ENCODE measurements at places on chromosomes 12 and 14.

DNA sequence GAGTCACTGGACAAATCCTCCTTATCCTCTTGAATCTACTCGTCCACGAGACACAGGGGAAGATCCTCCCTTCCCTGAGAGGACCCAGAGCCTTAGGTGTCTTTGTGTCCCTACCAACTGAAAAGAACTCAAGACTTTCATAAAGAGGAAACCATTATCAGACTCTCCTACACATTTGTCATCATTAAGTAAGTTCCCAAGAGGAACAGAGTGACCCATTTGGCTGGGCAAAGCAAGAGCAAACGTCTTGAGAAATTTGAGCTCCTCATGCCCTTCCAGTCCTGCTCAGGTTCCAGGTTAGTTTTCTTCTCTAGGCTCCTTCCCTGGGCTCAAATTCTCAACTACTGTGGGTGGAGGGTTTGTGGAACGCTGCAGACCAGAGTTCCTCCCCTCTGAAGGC, 5.7 kb downstream of the MLF2 start:
- peaks cover 41% of the 10 kb centered on the region for H3K4me1 ChIP-seq
- H3K27me3 ChIP-seq: no peaks in the 10 kb centered on the region
- H3K36me3 ChIP-seq: peaks cover 58% of the 10 kb centered on the region

DNA sequence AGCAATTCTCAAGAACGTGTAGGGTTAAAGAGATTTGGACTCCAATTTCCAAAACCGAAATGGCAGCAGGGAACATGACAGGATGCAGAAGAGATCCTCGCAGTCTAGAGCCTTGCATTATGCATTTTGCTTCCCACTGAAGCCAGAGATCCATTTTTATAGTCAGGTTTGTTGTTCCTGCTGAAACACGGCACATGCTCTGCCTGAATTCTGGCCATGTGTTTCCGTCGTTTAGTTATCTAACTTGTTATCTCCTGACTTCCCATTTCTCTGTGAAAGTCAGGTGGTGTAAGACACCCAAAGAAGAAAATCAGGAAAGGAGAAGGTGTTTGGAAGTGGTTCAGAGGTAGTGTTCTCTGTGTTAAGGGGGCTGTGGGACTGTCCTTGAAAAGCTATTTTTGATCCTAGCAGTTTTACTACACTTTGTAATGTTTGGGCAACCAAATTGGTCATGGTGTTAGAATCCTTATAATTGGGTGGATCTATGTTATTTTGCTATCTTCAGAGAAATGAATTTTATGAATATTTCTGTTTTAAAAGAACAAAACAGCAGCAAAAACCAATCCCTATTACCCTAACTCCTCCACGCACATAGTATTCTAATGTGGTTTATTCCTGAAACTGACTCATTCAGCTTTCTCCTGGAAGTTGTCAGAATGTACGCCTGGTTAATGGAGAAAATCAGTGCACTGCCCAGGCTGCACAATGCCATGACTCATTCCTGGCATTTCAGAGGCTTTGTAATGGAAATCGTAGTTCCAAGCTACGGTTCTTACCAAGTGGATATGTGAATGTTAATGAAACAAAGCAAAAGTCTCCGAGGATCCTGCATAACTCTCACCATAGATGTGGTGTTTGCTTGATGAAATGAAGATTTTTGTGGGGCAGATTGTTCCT, 110.1 kb downstream of the SAMD4A start:
- peaks cover 36% of the 10 kb centered on the region for H3K4me1 ChIP-seq
- no peak for DNase-seq
- H3K36me3 ChIP-seq: peaks cover 3% of the 10 kb centered on the region
- peak overlapping the region; percentile 92 for H3K27ac ChIP-seq
- peak overlapping the region; percentile 34 for H3K4me3 ChIP-seq

- no peaks in the 10 kb centered on the region for H3K36me3 ChIP-seq
- H3K4me1 ChIP-seq: no peaks in the 10 kb centered on the region
- no peak overlapping the region for H3K27ac ChIP-seq
- DNase-seq: no peak
- no peaks in the 10 kb centered on the region for H3K27me3 ChIP-seq
- no peak overlapping the region for H3K4me3 ChIP-seq
Observed at GRCh38 chr14:25111061-25111601, 61.2 kb upstream of the STXBP6 start.

GRCh38 chr12:78236264-78236663, 405.6 kb downstream of the NAV3 start:
- no peak overlapping the region for H3K4me3 ChIP-seq
- no peak overlapping the region for H3K27ac ChIP-seq
- no peaks in the 10 kb centered on the region for H3K4me1 ChIP-seq

DNA sequence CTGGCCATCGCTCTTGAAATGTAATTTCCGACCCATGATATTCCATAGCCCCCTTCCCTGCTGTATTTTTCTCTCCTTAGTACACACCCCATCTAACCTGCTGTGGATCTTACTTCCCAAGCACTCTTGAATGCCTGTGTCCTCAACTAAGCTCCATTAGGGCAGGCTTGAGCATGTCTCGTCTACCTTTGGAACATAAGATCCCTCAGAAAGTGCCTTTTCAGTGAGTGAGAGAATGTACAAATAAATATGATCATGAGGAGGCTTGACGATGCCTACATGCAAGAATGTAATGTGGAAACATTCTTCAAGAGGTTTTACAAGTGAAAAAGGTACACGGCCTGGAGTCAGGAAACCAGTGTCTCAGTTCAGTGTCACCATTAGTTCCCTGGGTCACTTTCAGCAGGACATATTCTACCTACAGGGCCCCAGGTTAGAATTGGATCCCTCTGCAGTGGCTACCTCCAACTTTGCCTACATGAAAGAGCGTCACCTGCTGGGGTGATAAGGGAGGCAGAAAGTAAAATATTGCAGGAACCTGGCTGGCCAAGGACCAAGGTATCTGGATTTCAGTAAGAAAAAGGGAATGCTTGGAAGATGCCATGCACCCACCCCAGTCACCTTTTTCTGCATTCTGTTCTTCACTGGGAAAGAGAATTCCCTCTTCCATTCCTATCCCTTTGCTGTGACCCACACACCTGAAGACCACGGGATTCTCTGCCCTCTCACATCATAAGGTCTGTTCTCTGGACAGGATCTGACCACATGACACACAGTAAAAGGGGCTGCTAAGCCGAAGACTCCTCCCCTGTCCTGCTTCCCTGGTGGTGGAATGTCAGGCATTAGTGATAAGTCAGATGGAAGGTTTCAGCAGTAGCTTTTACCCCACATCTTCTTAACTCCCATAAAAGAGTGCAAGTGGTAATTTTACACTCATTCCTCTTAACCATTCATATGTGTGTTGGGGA, 24.6 kb upstream of the SERPINA1 start:
- peaks cover 12% of the 10 kb centered on the region for H3K4me1 ChIP-seq
- DNase-seq: no peak
- H3K27me3 ChIP-seq: no peaks in the 10 kb centered on the region
- H3K27ac ChIP-seq: no peak overlapping the region

GRCh38 chr12:14995583-14996425, 23.0 kb downstream of the PDE6H start:
- H3K4me3 ChIP-seq: no peak overlapping the region
- H3K4me1 ChIP-seq: no peaks in the 10 kb centered on the region
- no peaks in the 10 kb centered on the region for H3K36me3 ChIP-seq
- peak; percentile 23 for DNase-seq
- H3K27me3 ChIP-seq: no peaks in the 10 kb centered on the region

- no peak overlapping the region for H3K4me3 ChIP-seq
- no peak for DNase-seq
- no peaks in the 10 kb centered on the region for H3K36me3 ChIP-seq
- no peak overlapping the region for H3K27ac ChIP-seq
- no peaks in the 10 kb centered on the region for H3K27me3 ChIP-seq
Observed at GRCh38 chr12:105507311-105508038, 177.0 kb downstream of the C12orf75 start.

GRCh38 chr12:98062464-98063245, 452.7 kb upstream of the TMPO start:
- no peaks in the 10 kb centered on the region for H3K27me3 ChIP-seq
- H3K4me3 ChIP-seq: no peak overlapping the region
- no peak overlapping the region for H3K27ac ChIP-seq
- no peak for DNase-seq
- H3K36me3 ChIP-seq: no peaks in the 10 kb centered on the region
- peaks cover 12% of the 10 kb centered on the region for H3K4me1 ChIP-seq

DNA sequence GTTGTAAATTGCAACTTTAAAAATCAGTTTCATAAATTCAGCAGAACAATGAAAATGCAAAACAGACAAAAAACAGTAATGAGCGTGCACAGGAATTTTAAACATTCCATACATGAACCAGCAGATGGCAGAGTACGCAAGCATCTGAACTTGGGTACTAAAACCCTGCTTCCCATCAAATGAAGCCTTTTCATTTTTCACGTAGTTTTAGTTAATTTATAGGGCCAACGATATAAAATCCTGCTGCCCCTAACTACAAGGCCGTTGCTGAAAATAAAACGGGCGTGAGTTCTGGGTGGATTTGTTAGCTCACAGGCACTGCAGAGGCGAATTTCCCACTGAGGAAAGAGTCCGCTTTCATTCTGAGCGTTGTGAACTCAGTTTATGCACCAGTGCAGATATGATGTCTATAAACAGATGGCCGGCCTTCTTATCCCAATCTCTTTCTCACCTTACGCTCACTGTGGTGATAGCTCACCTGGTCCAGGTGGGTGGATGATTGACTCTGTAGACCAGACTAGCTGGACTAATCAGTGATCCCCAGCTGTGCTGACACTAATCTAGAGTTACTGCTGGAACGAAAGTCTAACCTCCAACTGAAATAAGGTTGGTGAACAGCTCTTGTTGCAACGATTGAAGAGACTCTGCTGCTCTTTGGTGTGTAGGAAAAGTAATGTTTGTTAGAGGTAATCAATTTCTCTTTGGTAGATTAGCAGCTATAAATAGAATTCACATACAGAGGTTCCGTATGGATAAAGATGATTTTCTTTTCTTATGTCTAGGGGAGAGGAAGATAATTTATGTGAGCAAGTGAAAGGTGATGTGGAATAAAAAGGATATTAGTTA, 89.2 kb downstream of the PDZRN4 start:
- H3K4me1 ChIP-seq: no peaks in the 10 kb centered on the region
- H3K4me3 ChIP-seq: no peak overlapping the region
- DNase-seq: no peak

GRCh38 chr14:100391724-100392123, 68.6 kb downstream of the SLC25A47 start:
- DNase-seq: no peak
- H3K27ac ChIP-seq: no peak overlapping the region
- H3K4me1 ChIP-seq: no peaks in the 10 kb centered on the region
- no peaks in the 10 kb centered on the region for H3K36me3 ChIP-seq
- H3K4me3 ChIP-seq: no peak overlapping the region

- peak overlapping the region; percentile 93 for H3K27ac ChIP-seq
- peaks cover 4% of the 10 kb centered on the region for H3K36me3 ChIP-seq
- no peaks in the 10 kb centered on the region for H3K27me3 ChIP-seq
- peak overlapping the region; percentile 21 for H3K4me3 ChIP-seq
- H3K4me1 ChIP-seq: peaks cover 66% of the 10 kb centered on the region
- DNase-seq: no peak
Observed at GRCh38 chr12:47754126-47754525, 4.6 kb downstream of the RAPGEF3 start.

- no peak overlapping the region for H3K27ac ChIP-seq
- no peaks in the 10 kb centered on the region for H3K27me3 ChIP-seq
- peaks cover 38% of the 10 kb centered on the region for H3K4me1 ChIP-seq
- no peak for DNase-seq
Observed at GRCh38 chr14:61147831-61148549, 133.1 kb downstream of the TMEM30B start.

DNA sequence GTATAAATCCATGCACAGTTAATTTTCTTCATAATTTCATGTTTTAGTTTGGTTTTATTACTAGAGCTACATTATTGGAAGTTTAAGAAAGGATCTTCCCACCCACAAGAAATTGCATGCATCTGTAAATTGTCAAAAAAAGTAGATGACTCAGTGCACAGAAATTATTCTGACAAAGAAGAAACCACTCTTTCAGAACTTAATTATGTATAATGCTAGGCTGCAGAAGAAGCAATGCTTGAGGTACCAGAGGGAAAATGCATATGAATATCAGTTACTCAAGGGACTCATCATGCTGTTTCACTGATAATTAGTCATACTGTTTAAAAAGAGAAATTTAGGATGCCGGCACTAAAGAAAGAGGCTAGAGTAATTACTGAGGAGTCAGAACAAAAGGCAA, 147.0 kb downstream of the SLC16A7 start:
- H3K4me3 ChIP-seq: no peak overlapping the region
- no peaks in the 10 kb centered on the region for H3K36me3 ChIP-seq
- H3K27me3 ChIP-seq: no peaks in the 10 kb centered on the region
- H3K27ac ChIP-seq: no peak overlapping the region
- no peaks in the 10 kb centered on the region for H3K4me1 ChIP-seq

DNA sequence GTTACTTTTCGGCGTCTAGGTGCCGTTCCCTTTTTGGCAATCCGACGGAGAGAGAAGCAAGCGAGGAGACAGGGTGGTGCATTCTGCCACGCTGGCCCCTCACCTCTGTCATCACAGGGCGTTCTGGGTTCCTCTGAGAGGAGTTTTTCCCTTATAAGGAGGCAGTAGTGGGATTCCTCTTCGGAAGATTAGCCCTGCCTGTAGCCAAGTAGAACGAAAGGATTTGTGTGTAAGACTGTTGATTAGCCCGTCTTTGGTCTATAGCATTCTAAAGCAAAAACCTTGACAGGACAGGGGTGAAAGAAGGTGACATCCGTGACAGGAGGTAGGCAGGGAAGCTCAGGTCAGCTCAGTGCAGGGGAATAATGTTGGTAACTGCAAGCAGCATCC, 9.1 kb upstream of the NEMF start:
- H3K27ac ChIP-seq: peak overlapping the region; percentile 95
- DNase-seq: no peak
- no peaks in the 10 kb centered on the region for H3K36me3 ChIP-seq
- H3K4me1 ChIP-seq: peaks cover 21% of the 10 kb centered on the region
- H3K27me3 ChIP-seq: no peaks in the 10 kb centered on the region
- peak overlapping the region; percentile 73 for H3K4me3 ChIP-seq

DNA sequence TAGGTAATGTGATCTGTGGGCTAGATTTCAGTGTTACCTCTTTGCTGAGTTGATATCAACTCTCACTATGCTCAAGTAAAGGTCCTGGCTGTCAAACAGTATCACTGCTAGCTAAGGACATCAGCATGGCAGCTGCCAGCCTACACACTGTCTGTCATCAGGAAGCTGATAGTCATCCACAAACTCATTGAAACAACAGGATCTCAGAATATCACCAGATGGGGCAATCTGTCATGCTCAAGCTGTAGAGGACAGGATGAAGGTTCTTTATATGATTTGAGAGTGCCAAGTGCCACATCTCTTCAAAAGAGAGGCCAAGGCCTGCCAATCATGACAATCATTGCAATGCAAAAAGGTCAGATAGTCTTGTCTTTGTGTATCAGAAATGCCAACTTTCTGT, 811.5 kb upstream of the SEL1L start:
- no peaks in the 10 kb centered on the region for H3K4me1 ChIP-seq
- H3K27ac ChIP-seq: no peak overlapping the region
- H3K27me3 ChIP-seq: no peaks in the 10 kb centered on the region
- H3K36me3 ChIP-seq: no peaks in the 10 kb centered on the region
- no peak for DNase-seq
- H3K4me3 ChIP-seq: no peak overlapping the region

- no peaks in the 10 kb centered on the region for H3K27me3 ChIP-seq
- no peaks in the 10 kb centered on the region for H3K36me3 ChIP-seq
- H3K4me1 ChIP-seq: no peaks in the 10 kb centered on the region
- H3K27ac ChIP-seq: no peak overlapping the region
- no peak overlapping the region for H3K4me3 ChIP-seq
- DNase-seq: no peak
Observed at GRCh38 chr14:59936145-59936544, 16.2 kb downstream of the LRRC9 start.

GRCh38 chr14:92990456-92991430, 67.8 kb downstream of the CHGA start:
- H3K27ac ChIP-seq: no peak overlapping the region
- peaks cover 19% of the 10 kb centered on the region for H3K36me3 ChIP-seq
- peaks cover 30% of the 10 kb centered on the region for H3K4me1 ChIP-seq
- no peak overlapping the region for H3K4me3 ChIP-seq
- H3K27me3 ChIP-seq: no peaks in the 10 kb centered on the region
- DNase-seq: no peak
